ENCODE measurements at places on chromosomes 4 and X.

- DNase-seq: no peak
These were observed 610.4 kb downstream of the BCOR start for GRCh38 chrX:39487166-39487968.

- no peak for DNase-seq
These were observed 213.1 kb upstream of the FAT1 start for GRCh38 chr4:186936496-186937375.

GRCh38 chr4:108119199-108119800, 49.4 kb downstream of the LEF1 start:
- DNase-seq: no peak

DNA sequence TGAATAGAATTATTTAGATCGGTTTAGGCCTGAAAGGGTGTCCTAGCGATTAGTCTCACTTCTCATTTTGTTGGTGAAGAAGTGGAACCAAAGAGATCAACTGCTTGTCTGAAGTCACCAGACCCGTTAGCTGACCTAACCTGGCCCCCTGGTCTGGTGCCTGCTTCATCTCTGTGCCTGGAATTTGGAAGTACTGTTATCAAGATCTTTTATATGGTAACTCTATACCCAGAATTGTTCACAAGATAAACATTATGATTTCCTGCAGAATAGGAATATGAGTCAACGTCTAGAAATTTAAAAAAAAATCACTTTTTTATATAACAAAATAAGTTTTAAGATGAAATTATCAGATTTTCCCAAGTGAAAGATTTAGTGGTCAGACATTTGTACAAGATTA, 37.2 kb downstream of the LRP2BP start:
- DNase-seq: no peak

GRCh38 chr4:142088906-142089305, 452.5 kb downstream of the IL15 start:
- no peak for DNase-seq

DNA sequence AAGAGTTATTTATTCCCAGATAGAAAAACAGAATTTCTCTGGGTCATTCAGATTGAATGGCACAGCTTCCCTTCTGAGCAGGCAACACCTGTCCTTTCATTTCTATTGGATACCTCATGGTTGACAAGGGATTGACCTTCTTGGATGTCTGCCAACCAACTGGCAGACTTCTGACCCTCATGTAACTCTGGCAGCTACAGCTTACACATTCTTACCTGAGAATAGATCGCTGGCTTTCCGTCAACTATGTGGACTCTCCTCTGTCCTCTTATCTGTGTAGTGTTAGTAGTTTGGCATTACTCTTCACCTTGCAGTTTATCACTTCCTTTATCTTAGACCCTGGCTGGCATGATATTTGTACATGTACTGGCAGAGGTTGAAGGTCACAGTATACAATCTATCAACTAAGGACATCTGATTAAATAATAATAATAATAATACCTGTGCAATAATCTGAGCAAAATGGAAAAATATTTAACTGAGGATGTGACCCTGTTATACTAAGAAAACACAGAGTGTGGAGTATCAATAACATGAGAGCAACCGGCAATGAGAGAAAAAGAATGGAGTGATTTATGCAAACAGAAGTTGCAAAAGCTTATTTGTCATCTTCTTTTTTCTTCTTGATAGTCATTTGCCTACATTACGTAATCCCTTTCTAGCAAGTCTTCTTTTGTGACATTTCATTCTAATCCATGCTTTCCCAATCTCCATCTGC, 1118.2 kb downstream of the ARAP2 start:
- DNase-seq: no peak

- no peak for DNase-seq
These were observed 182.8 kb downstream of the BMPR1B start for GRCh38 chr4:94940520-94940908.

- no peak for DNase-seq
These were observed 17.4 kb upstream of the ARMCX2 start for GRCh38 chrX:101677028-101677427.

DNA sequence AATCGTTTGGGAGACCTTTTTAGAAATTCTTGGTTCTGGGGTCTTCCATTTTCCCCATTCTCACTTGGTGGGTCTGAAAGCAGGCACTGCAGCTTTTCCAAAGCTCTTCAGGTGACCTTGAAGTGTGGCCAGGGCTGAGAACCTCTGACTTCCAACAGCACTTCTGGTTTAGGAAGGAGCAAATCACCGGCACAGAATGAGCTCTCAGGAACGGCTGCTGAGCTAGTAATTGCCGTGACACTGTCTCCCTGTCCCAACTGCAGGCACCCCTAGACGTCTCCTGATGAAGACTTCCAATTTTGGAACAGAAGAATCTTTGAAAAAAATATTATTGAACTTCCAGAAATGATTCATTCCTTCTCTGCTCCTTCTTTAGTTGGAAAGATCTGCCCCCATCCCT, 31.3 kb downstream of the CD38 start:
- no peak for DNase-seq

DNA sequence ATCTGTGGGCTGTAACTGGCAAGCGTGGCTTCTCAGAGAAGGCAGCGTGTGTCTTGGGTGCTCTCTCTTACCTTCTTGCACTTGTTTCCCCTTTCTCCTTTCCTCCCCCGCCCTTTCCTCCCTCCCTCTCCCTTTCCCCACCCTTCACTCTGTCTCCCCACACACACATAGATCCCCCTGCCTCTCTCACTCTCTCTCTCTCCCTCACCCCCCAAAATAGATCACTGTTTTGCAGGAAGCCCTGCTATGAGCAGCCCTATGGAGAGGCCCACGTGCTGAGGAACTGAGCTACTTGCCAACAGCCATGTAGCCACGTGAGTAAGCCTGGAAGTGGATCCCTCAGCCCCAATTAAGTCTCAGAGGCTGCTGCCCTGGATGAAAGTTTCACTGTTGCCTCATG, 4.3 kb upstream of the PNMA6E start:
- no peak for DNase-seq

DNA sequence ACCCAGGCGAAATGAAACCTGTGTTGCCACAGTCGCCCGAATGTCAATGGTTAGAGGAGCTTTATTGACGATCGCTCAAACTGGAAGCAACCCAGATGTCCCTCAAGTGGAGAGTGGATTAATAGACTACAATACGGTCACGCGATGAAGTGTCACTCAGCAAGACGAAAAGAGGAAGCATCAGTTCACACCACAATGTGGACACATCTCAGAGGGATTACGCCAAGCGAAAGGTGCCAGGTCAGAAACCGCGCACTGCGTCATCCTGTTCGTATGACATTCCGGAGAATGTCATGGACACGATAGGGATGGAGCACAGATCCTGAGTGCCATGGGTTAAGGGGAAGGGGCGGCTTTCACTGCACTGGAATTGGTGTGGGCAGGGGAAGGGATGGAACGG, 111.7 kb downstream of the HMX1 start:
- DNase-seq: no peak

DNA sequence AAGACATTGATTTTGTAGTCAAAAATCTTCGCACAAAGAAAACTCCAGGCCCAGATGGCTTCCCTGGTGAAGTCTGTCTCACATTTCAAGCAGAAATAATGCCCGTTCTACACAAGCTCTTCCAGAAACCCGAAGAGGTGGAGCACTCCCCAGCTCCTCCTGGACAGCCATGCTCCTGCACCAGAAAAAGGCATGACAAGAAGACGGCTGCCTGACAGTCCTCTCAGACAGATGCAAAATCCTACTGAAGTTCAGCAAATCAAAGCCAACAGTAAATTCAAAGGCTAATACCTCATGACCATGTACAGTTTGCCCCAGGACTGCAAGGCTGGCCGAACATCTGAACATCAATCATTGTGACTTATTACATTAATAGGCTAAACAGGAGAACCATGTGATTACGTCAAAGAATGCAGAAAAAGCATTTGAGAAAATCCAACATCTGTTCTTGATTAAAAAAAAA, 30.8 kb upstream of the MXD4 start:
- DNase-seq: no peak

- no peak for DNase-seq
These were observed 44.4 kb downstream of the NR3C2 start for GRCh38 chr4:148397771-148398170.

GRCh38 chr4:126807132-126807531, 825.6 kb upstream of the INTU start:
- DNase-seq: no peak

DNA sequence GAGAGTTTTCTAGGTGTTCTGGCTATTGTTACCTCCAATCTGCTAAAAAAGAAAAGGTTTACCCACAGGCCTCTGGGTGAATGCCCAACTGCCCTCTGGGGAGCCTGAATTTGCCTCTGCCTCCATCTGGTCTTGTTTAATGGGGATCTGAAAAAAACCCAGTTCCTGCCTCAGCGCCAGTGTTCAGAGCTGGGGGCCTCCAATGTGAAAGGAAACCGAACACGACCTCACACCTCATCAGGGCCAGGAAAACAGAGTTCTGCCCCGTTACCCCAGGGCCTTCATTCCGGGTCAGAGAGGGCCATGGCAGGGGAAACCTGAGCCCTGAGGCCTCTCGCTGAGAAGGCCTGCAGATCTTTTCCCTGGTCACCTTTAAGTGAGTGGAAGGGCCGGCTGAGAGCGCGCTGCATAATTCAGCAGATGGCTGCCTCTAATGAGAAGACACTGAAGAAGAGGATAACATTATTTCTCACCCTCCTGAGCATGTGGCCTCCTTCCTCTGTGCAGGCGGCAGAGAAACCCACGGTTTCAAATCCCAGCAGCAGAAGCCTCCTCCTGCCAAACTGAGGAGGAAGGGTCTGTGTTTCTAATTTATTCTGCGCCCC, 6.8 kb downstream of the SEPTIN6 start:
- DNase-seq: no peak

GRCh38 chr4:93776386-93777080, 52.0 kb upstream of the ATOH1 start:
- no peak for DNase-seq

- no peak for DNase-seq
These were observed 133.3 kb upstream of the PJA1 start for GRCh38 chrX:69298466-69299140.

DNA sequence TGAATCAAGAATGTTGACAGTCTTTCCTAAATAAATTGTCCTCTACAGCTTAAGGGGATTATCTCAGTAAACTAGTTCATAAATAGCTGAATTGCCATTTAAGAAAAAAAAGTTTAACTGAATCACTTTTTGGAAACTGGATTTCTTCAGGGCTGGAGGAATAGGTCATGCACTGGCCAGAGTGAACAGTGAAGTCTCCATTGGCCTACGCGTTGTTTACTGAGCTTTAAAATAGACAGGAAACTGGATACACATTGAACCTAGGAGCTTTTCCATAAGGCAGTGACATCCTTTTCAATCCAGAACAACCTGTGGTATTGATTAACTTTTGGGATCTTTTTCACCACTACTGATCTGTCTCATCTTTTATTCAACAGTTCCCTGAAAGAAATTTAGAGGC, 58.0 kb downstream of the COL4A6 start:
- DNase-seq: no peak

- DNase-seq: no peak
These were observed 47.2 kb upstream of the MXRA5 start for GRCh38 chrX:3393581-3394111.

DNA sequence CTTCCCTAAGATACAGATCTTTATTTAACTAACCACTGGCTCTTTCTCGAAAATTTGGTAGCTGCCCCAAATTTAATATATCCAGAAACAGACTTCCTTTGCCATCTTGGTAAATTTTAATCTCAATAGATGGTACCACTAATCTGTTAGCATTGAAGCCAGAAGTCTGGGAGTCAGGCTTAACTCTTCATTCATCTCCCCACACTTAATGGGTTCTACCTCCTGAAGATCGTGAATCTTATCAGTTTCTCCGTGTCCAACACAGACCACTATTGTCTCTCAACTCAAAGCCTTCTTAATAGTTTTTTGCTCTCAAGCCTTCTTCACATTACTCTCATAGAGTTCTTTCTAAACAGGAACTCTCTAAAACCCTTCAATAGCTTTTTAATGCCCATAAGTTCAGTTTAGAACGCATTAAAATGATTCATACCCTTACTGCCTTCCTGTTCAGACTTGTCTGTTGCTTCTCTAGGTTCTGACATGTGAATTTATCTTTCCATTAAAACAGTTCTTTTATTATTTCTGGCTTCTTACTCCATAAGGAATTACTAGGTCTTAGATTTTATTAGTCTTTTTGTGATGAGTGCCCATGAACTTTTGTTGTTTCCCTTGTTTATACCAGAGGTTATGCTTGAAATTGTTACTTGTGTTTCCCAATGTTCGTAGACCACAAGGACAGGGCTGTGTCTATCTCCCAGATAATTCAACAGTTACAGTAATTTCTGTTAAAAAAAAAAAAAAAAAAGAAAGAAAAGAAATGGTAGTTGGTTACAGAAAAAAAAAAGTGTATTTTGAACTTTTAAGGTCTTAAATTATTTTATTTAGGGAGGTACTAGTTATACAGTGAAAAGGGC, 54.7 kb downstream of the SMARCAD1 start:
- no peak for DNase-seq

DNA sequence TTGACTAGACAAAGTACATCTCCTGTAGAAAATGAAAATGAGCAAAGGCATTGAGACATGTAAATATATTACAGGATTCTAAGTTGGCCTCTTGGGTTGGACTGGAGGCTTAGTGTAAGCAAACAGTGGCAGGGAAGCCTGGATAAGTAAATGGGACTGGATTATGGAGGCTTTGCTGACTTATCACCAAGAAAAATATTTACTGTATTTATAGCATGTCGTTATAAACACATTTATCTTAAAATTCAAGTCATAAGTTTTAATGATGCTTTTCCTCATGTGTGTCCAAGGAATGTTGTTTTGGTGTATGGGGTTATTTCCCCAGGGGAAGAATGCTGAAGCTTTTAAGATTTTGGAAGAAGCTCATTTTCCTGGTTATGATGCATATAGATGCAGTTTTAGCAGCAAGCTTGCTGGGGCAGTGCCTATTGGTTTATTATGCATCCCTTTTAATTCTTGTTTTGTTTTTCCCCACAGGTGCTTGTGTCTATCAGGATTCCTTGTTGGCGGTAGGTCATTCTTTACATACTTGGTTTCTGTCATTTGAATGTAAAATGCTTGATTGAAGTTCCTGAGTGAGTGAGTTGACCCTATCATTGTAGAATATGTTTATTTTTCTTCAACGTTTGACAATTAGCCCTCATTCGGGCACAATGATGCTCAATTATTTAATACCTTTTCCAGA, 8.5 kb downstream of the FRAS1 start:
- no peak for DNase-seq

GRCh38 chr4:122536001-122536400, 79.5 kb upstream of the IL2 start:
- DNase-seq: no peak

GRCh38 chrX:40176351-40177116, 78.8 kb upstream of the BCOR start:
- DNase-seq: peak; percentile 58

- no peak for DNase-seq
These were observed 27.1 kb upstream of the REST start for GRCh38 chr4:56880572-56880971.

DNA sequence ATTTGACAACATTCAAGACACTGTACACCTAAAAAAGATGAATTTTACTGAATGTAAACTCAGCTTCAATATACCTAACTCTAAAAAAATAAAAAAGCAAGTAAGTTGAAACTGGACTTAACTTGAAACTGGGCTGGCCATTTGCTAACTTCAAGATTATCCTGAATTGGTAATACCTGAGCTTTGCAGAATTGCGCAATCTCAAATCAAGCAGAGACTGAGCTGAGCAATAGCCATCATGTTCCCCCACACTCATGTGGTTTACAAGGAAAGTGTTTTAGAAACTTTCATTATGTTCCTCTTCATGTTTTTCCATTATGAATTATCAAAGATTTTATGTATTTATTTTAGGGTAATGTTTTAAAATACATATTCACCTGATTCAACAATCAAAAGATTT, 38.7 kb downstream of the ANXA5 start:
- no peak for DNase-seq

Measured in stimulated activated CD8-positive, alpha-beta memory T cell treated with anti-CD3 and anti-CD28 coated beads, Interleukin-7, amount 100 ng/mL, for 1 hour (primary cell).